ENCODE measurements at places on chromosomes 6 and 20.

DNA sequence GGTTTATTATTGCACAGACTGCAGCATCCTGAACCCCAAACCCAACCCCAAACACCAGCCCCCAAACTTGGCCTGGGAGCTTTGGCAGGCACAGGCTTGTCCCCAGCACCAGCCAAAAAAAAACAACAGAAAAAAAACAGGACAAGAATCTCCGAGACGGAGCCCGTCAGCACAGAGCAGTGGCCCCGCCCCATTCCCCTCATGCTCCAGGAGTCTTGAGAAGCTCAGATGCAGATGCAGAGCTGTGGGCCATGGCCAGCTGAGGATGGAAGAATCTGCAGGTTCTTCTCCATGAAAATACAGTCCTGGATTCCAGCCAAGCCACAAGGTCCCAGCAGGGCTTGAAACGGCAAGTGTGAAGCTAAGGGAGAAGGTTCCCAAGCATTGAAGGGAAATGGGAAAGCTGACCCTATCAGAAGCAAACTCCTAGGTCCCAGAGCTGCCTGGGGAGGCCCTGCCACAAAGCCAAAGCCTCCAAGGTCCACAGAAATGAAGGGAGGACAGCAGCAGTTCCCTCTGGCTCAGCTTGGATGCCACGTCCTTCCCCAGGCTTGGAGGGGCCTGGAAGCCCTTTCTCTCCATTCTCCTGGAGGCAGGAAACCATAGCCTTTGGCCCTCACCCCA lies 75.2 kb downstream of the JPH2 start:
- DNase-seq, result peak; percentile 46

DNA sequence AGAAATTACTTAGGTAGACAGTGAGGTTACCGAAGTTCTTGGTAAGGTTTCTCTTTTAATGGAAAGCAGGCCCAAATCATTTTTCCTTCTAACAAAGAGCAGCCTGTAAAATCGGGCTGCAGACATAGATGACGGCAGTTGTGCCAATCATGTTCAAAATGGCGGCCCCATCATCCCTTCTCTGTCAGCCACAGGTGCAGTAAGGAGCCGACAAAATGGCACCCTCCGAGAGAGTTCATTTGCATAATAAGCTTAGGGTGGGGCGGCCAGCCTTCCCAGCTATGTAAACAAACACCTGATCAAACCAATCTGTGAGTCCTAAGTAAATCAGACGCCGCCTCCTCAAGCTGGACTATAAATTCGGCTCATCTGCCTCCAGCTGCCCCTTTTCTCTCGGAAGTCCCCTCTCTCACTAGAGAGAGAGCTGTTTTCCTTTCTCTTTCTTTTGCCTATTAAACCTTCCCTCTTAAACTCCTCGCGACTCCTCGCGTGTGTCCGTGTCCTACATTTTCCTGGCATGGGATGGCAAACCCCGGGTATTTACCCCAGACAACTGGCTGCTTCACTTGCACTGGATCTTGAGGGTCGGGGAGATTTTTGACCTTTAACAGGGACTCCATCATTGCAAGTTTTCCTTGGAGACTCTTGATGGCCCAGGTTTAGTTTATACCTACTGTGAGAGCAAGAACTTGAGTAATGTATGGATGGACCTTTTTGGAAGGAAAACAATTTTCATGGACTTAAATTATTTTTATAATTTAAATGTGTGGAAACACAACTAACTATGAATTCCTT lies 8.9 kb upstream of the DDR1 start:
- no peak for DNase-seq

- no peak for DNase-seq
These were observed 102.1 kb upstream of the LAMP5 start for GRCh38 chr20:9412309-9412708.

DNA sequence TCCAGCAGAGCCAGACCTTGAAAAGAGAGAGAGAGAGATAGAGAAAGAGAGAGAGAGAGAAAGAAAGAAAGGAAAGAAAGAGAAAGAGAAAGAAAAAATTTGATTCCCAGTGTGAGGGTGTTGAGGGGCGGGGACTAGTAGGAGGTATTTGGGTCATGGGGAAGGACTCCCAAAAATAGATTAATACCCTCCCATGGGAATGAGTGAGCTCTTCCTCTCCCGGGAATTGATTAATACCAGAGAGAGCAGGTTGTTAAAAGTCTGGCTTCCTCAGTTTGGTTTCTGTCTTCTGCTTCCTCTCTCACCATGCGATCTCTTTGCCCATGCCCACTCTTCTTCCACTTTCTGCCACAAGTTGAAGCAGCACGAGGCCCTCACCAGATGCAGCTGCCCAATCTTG lies 28.8 kb upstream of the CFAP206 start:
- DNase-seq, result no peak

- DNase-seq, result no peak
These were observed 8.5 kb downstream of the CD164 start for GRCh38 chr6:109373762-109374161.

- no peak for DNase-seq
These were observed 426.4 kb downstream of the PREX1 start for GRCh38 chr20:48401359-48401758.

DNA sequence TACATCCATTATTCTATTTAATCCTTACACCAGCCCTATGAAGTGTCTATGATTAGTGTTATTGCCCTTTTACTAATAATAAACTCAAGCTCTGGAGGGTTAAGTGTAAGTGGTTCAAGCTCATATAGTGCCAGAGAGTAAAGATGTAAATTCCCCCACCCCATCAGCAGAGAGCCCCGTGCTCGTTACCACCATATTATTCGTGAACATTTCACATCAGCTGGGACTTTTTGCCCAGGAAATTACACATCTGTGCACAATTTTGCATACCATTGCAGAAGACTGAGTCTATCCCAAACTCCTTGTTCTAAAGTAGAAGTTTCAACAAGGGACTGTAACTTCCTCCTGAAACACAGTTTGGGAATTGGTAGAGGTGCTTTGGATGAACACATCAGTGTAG lies 220.1 kb downstream of the BCAS1 start:
- no peak for DNase-seq

DNA sequence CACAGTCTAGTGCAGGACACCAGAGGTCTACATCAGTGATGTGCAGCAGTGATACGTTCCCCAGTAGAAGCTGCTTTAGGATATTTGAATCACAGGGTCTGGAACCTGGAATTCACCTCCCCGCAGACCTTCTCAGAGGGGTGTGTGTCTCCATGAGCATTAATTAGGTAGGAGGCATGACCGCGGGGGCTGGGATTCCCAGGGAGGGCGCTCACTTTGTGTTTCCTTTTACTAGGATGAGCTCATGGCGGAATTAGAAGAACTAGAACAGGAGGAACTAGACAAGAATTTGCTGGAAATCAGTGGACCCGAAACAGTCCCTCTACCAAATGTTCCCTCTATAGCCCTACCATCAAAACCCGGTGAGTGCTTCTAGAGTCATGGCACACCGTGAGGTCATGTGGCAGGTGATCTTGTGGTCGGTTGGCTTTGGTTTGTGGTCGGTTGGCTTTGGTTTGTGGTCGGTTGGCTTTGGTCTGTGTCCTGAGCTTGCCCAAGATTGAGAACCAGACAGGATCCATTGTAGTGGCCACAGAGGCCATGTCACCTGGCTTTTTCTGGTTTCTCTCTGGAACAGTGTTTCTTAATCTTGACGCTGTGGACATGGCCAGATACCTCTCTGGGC lies 40.8 kb downstream of the CHMP4B start:
- DNase-seq, result no peak

DNA sequence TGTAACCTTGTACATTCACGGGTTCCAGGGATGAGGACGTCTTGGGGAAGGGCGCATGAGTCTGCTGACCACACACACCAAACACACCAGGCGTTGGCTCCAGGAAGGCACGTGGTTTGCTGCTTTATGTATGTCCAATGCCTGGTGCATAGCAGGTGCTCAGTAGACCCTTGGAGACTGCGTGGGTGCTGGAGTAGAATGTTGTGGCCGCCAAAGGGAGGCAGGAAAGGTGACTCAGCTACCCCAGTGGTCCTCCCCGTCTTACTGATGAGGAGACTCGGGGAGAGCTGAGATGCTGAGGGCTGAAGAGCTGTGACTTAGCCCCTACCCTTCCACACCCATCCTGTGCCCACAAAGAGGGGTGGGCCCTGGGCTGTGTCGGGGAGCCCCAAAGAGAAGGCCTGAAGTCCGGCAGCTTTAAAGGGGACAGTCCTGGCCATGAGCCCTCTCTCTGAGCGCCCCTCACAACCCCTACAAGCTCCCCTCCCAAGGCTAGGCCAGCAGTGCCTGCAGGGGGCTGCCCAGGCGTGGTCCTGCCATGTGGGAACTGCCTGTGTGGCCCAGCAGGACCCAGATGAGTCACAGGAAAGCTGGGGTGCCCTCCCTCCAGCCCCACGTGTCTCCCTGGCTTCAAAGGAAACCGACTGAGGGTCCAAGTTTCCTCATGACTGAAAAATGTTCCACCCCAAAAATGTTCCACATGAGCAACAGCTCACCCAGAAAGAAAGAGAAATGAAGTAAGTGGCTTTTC lies 28.0 kb upstream of the PTGIS start:
- no peak for DNase-seq

DNA sequence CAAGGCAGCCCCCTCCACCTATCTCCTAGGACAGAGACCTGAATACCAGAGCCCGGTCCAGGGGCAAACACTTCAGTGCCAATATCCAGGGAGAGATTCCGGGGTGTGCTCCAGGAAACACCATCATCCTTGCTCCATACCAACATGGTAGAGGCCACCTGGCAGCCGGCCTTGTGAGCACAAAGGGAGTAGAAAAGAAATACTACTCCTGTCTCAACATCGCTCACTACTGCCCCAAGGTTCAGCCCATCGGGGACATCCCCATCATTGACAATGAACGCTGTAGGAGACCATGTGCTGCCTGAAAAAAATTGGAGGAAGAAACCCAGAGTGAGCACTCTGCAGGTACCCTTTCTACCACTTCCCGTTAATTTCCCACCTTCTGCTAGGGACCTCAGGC lies 1.5 kb downstream of the NEU1 start:
- DNase-seq, result no peak

DNA sequence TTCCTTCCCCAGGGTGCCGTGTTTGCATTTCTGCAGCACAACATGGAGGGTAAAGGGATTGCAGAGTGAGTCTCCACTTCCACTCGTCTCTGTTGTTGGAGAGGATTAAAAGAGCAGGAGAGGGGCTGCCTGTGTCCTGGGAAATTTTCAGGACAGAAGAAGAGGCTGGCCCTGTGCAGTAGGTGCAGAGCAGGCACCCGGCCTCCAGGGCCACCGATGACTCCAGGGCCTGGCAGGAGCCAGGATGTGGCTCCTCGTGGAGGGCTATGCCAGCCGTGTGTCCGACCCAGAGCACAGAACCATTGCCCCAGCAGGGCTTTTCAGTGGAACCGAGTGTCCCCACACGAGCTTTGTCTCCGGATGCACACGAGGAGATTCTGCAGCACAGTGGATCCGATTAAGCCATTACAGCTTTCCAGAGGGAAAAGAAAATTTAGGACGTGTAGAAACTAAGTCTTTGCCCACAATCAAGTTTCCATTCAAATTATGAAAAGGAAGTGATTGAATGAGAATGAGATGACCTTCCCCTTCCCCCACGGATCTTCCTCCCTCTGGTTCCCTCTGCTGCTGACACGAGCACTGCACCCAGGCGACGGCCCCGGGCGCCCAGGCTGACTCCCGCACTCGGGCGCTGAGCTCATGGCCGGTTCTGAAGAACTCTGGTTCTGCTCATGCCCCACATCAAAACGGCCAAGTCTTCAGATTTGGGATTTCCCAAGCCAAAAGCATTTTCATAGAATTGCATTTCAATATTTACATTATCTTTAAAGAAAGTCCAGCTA lies 43.1 kb upstream of the UNC93A start:
- no peak for DNase-seq

DNA sequence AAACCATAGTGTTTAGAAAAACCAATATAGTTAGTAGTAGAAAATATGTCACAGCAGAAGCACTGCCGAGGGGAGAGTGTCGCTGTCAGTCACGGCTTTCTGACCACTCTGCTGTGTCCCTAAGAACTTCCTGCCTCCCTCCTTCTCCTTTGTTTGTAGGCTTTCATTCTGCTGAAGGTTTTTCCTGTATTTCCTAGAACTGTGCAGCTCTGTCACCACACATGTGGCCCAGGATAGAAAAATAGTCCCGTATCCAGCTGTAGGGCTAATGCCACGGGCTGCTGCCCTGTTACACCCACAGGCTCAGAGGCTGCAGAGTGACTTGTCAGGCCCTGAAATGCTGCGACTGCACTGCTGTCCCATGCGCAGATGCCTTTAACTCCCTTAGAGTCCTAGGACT lies 52.6 kb upstream of the SYNJ2 start:
- no peak for DNase-seq

DNA sequence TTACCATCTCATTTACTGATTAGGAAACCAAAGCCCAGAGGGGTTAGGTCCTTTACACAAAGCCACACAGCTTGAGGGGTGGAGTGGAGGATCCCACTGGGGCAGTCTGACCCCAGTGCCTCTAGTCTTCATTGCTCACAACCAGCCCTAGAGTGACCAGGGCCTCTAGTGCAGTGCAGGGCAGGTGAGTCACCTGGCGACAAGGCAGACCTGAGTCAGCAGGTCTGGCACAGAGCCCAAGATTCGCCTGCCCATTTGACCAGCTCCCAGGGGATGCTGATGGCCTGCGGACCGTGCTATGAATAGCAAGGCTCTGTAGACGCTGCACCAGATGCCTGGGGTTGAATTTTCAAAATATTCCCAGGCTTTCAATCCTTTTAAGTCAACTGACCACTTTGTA lies 29.9 kb downstream of the CDH26 start:
- peak; percentile 92 for DNase-seq

- no peak for DNase-seq
These were observed 706 bp upstream of the TUBB2B start for GRCh38 chr6:3228046-3228671.

DNA sequence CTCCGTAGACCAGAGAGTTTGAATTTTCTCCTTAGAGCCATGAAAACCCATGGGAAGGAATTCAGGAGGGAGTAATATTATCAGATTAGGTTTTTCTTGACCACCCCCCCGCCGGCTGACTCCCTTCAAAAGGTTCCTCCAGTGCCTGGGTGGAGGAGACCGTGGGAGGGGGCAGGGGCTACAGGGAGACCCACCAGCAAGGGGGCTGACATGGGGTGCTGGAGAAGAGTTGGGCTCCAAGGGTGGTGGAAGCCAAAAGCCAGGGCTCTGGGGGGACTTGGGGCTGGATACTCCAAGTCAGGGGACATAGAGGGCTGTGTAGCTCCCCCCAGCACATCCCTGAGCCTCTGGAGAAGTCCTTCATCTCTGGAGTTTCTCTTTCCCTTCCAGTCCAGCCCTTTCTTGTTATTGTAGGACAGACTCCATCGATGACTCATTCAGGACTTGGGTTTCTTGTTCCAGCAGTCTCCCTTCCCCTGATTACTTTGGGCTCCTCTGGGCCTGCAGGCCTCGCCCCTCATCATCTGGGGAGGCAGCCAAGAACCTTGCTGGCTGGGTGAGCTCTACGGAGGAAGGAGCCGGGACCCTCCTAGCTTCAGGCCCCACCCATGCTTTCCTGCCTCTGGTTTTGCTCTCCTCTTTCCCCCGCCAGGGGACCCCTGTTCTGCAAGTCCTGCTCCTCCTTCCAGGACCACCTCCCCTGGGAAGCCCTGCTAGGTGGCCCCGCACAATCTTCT lies 10.5 kb upstream of the KIAA1755 start:
- peak; percentile 97 for DNase-seq

GRCh38 chr6:143100429-143100828 lies 39.7 kb downstream of the AIG1 start:
- DNase-seq, result no peak

GRCh38 chr6:27777614-27778355 lies 134.4 kb downstream of the OR2B2 start:
- DNase-seq, result no peak

- DNase-seq, result no peak
These were observed 24.8 kb downstream of the TMX4 start for GRCh38 chr20:7994809-7995208.

GRCh38 chr20:20959031-20959755 lies 147.0 kb downstream of the LINC00237 start:
- DNase-seq, result no peak

GRCh38 chr20:48626938-48627736 lies 200.7 kb downstream of the PREX1 start:
- no peak for DNase-seq
